ENCODE measurements at places on chromosomes 7 and 10.

DNA sequence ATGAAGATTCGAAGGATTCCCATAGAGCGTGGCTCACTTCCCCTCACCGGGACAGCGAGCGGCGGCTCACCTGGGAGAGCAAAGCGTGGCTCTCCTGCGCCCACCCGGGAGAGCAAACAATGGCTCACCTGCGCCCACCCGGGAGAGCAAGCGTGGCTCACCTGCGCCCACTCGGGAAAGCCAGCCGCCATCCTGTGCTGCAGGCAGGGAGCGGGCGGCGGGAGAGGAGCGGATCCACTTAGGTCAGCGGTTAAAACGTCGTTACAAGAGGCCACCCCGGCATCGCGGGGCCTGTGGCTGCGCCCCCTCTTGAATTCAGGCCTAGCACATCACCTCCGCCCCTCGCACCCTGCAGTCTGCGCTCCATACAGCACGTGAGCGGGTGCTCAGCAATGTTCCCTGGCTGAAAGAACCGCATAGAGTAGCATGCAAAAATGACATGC, 461 bp upstream of the FIGNL1 start:
- no peak for DNase-seq

DNA sequence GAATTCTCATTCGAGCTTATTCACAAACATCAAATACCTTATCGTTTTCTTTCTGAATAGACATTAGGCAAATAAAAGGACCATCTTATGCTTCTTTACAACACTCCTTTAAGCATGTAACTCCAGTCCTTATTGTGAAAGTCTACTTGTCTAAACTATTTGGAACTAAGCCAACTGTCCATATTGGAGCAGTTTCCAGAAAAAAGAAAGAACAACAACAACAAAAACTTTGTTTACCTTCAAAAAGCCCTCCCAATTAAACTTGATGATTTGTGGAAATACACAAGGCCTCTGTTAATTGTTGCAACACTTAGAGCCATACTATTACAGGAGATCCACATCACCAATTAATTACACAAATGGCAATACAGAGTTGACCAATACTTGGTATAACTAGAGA, 163.6 kb downstream of the GALNT11 start:
- no peak for DNase-seq

- no peak for DNase-seq
These were observed 4.0 kb downstream of the AEBP1 start for GRCh38 chr7:44107961-44108767.

GRCh38 chr7:572416-573268, 53.0 kb upstream of the PDGFA start:
- DNase-seq = no peak

- no peak for DNase-seq
These were observed 325.7 kb downstream of the GATA3 start for GRCh38 chr10:8379906-8380832.

DNA sequence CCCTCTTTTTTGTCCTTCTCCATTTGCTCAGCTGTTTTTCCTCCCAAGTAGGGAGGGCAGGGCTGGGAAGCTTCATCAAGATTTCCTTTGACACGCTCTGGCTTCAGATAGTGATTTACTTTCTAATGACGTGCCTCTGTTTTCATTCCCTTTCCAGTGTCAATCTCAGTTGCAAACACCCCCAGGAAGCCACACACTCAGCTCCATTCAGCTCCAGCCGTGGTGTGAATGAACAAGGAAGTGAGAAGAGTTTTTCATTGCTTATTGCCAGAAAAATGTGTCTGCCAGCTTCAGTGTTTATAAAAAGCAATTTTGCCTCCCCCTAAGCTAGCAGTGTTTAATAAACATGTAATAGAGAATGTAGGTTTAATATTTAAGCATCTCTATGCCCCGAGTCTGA, 108.7 kb upstream of the DPP6 start:
- DNase-seq = no peak

DNA sequence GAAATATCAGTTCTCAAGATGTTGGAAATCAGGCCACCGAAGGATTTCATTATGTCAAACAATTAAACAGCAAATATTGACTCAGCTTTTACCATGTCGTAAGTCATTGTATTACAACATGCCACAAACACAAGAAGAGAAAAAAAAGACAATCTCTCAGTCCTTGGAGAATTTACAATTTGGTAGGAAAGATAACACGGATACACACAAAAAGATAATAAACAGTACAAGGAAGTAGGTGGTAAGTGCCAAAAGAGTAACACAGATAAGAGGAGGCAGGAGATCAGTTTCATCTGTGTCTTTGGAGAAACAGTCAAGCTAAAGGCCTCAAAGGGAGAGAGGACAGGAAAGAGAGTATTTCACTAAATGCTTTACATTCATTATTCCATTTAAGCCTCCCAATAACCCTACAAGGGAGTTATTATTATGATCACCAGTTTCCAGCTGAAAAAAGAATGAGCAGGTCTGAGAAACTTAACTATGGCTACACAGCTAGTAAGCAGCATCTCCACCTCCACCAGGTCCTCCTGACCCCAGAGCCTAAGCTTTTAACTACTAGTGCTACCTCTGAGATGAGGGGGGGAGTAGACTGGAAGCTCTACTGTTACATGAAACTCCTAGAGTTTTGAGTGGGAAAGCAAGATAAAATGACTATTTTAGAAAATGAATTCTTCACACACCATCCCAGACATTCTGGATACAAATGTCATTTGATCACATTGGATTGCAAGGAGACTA, 13.9 kb upstream of the DNAJC1 start:
- no peak for DNase-seq

DNA sequence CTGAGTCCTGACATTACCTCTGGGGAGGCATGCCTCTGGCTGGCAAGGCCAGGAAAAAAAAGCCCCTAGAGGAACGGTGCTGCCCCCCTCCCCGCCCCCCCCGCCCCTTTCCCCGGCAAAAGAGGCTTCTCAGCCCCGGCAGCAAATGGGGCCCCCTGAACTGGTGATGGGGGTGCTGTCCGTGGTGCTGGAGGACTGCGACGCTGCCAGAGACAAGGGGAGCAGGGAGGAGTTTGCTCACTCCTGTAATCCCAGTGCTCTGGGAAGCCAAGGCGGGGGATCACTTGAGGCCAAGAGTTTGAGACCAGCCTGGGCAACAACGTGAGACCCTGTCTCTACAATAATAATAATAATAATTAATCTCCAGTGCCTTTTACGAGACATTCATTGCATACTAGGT, 23.7 kb downstream of the SRRM3 start:
- peak; percentile 31 for DNase-seq

- no peak for DNase-seq
These were observed 131.6 kb downstream of the BICC1 start for GRCh38 chr10:58644311-58644710.

DNA sequence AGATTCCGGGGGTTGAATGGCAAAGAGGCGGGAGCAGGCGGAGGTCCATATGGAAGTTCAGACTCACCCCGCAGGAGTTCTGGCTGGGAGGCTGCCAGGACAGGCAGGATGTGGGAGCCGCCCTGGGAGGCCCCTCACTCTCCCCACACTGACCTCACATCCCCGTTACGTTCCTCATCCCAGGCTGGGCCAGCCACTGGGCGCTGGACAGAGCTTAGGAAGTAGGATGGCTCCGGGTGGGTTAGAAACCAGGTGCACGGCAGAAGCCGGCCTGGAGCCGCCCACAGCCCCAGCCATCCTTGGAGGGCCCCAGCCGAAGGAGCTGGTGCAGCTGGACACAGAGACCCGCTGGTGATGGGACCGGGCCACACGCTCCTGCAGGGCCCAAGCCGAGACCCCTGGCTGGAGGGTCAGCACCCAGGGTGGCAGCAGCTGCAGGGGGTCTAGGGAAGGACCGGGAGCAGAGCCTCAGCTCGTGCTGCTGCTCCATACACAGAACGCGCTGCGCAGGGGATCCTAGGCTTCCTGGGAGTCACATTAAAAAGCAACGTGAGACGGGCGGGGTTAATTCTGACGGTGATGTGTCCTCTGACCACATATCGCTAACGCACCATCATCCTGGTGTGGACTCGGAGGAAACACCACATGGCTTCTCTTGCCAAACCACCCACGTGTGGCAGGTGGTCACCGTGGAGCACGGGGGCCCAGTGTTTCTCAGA, 98.6 kb upstream of the DIP2C start:
- DNase-seq = peak; percentile 78

- no peak for DNase-seq
These were observed 68.2 kb downstream of the TMEM178B start for GRCh38 chr7:141142058-141142457.

DNA sequence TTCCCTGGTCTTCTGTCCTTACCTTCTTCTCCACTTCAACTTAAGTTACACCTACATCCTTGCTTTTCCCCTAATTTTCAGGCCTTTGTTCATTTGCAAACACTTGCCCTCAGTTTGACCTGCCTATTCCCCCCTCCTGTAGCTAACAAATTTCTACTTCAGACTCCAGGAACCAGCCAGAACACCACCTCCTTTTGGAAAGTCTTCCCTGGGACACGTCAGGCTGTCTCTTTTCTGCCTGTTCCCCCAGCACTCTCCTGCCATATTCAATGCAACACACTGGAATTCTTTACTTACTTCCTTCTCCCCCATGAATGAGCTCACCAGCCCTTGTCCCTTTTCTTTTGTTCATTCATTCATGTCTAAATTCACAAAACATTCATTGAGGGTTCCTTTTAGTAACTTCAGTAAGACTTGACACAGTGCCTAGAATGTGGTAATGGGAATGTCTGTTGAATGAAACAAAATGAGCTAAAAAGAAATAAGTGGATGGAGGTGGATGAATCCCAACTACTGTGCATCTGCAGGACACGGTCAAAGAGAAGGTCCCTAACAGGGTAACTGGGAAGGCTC, 478.0 kb downstream of the KCNMA1 start:
- DNase-seq = no peak

- DNase-seq = no peak
These were observed 66.4 kb upstream of the ATRNL1 start for GRCh38 chr10:115026746-115027140.

GRCh38 chr10:3452683-3453361, 280.2 kb upstream of the PITRM1 start:
- peak; percentile 93 for DNase-seq

GRCh38 chr7:136133551-136133950, 156.4 kb upstream of the MTPN start:
- peak; percentile 71 for DNase-seq

- no peak for DNase-seq
These were observed 29.1 kb upstream of the CALD1 start for GRCh38 chr7:134750083-134751062.

DNA sequence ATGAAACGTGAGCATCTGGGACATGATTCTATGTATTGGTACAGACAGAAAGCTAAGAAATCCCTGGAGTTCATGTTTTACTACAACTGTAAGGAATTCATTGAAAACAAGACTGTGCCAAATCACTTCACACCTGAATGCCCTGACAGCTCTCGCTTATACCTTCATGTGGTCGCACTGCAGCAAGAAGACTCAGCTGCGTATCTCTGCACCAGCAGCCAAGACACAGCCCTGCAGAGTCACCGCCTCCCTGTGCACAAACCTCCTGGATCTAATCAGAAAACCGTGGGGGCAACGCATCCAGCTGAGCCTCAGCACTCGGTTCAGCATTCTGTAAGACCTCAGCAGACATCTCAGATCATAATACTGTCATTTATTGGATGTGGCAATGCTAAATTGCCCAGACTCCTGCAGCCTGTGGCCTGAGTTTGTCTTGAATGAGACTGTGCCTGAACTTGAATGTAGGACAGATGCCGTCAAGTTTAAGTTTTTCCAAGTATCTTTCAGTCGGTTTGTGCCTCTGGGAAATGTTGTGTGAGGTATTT, 41.5 kb upstream of the PRSS58 start:
- no peak for DNase-seq

DNA sequence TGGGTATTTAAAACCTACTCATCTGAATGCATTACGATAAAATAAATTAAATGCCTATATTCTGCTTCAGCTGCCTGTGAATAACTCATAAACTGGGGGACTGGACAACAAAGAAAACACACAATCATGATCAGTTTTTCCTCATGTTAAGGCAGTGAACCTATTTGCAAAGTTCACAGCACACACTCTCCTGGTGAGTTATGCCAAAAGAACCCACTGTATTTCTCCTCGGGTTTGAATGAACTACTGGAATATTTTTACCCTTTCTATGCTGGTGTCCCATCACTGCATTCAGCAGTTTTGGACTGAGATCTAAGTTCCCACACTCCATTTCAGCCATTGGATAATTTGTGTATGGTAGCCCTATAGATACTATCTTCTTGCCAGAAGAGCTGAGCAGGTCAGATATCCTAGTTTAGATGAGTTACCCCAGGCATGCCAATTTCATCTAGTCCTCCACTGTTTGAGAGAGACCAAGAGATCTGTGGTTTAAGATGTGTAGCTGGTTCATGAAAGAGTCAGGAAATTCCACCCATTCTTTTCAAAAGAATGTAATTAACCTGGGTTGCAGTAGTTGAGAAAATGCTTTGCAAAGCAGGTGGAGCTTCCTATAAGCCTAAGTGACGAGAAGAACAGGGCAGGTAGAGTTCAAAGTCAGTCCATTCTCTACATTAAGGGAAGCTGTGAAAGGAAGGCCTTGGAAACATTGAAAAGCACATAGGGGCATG, 101.7 kb downstream of the PLXDC2 start:
- no peak for DNase-seq

DNA sequence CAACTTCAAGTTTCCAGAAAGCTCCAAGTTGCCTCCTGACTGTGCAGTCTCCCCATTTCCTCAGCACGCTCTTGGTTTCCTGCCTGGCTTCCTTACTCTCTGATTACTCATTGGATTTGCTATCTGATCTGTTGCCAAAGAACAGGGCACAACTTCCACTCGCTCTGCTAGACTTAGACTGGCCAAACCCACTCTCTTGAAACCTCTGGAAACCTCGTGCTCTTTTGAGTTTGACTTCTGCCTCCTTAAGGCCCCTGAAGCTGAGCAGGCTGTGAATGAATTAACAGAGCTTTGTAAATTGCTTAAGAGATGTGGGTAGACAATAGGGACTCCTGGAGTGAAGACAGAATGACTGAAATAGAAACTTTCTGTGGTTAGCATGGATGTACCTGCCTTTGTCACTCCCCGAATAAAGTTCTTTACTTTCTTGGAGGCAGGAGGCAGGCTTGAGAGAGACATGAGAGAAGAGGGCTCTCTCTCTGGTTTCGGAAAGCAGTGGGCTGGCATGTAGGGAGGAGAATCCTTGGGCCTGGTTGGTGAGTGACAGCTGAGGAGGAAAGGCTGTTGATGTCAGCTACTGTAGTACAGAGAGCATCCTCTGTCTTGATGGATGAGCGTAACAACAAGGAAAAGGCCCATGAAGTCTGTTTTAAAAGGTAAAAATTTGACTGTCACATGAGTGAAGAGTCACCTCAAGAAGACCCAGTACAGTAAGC, 70.8 kb downstream of the CHN2 start:
- no peak for DNase-seq

GRCh38 chr10:78658645-78659597, 409.8 kb upstream of the ZMIZ1 start:
- no peak for DNase-seq

GRCh38 chr7:95636140-95636940, 40.0 kb upstream of the PDK4 start:
- DNase-seq = no peak
